ENCODE measurements at places on chromosomes 13 and 19. TPM values are rescaled to one million over a fixed set of nuclear protein-coding genes. Genes with fewer than 3 reads are reported as not detected.

Gene MAST3
- 5.8 TPM for total RNA-seq

- no peak for DNase-seq
These were observed 96.1 kb upstream of the MBNL2 start for GRCh38 chr13:97125810-97126738.

DNA sequence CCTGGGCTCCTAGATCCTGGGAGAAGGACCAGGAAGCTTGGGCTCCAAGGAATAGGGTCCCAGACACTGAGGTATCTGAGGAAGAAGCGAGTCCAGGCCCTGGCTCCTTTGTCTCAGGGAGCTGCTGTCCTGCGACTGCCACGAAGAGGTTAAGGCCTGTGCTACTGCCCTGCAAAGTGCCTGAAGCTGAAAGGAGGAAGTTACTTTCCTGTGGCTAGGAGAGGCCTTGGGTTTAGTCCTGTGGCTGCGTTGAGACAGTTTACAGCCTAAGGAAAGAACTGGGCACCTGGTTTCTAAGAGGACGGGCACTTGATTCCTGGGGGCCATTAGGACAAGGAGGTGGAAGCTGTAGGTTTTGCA lies 2.8 kb downstream of the MYADM start:
- DNase-seq: no peak

GRCh38 chr19:7368456-7368855 lies 19.7 kb downstream of the ARHGEF18 start:
- DNase-seq: no peak

GRCh38 chr13:40665126-40666044 lies 1.1 kb downstream of the FOXO1 start:
- no peak for DNase-seq

- DNase-seq: no peak
These were observed 163.1 kb upstream of the MIR17HG start for GRCh38 chr13:91184244-91184926.

DNA sequence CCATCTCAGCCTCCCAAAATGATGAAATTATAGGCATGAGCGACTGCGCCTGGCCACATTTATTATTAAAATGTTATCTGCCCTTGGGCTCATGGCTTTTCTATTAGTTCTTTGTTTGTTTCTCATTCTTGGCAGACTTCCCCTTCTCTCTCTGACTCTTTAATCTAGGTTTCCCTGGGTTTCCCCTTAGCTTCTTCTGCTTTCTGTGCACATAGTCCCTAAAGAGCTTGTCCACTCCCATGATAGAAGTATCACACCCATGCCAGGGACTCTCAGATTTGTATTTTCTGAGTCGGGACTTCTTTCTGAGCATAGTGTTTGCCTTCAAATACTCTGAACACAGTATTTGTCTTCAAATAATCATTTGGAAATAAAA lies 38.6 kb upstream of the ITM2B start:
- no peak for DNase-seq

Gene CALR3
- 0.39 TPM for total RNA-seq

Gene FFAR1
- 0.06 TPM for total RNA-seq

DNA sequence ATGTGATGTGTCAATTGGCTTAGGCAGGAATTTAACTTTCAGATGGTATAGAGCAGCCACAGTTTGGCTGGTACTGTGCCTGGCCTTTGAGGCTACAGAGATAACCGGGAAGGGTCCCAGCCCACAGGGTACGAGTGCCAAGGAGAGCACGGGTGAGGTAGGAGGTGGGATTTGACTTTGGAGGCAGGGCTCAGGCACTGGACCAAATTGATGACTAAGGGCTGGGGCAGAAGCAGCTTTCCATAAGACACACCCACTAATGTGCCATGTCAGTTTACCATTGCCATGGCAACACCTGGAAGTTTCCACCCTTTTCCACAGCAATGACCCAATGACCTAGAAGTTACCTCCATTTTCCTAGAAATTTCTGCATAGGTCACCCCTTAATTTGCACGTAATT lies 466.2 kb downstream of the TSHZ3 start:
- DNase-seq: no peak

DNA sequence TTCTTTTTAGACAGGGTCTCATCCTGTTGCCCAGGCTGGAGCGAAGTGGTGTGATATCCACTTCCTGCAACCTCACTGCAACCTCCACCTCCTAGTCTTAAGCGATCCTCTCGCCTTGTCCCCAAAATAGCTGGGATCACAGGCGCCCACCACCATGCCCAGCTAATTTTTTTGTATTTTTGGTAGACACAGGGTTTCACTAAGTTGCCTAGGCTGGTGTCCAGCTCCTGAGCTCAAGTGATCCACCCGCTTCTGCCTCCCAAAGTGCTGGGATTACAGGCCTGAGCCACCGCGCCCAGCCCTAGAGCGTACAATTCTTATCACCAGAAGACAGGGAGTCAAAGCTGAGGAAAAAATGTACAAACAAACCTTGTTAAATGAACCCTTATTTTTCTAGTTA lies 4.5 kb upstream of the ELOF1 start:
- no peak for DNase-seq

- no peak for DNase-seq
These were observed 336.1 kb downstream of the SHISA2 start for GRCh38 chr13:25715760-25716159.

DNA sequence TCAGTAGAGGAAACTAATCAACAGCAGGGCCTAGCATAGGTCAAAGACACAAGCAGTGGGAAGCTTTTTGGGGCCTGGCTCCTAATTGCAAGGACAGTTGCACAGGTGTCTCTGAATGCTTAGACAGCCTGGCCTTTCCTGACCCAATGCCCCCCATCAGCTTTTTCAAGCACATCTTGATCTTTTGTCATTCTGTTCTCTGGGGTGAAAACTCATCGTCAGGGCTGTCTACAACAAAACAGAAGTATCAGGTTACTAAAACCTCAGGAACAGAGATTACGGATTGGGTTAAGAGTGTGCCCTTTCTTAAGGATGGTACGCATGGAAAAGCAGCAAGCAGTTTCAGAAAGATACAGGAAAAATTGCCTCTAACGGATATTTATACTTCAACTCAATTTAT lies 8.3 kb upstream of the ZNF254 start:
- DNase-seq: no peak

Gene TSEN34
- 24.6 TPM for total RNA-seq

Gene CCDC169
- total RNA-seq: 5.4 TPM

Gene SLC27A5
- 9.5 TPM for total RNA-seq

Gene BICRA
- 4.7 TPM for total RNA-seq

GRCh38 chr13:55199134-55199533 lies 1941.6 kb upstream of the PRR20A start:
- no peak for DNase-seq

DNA sequence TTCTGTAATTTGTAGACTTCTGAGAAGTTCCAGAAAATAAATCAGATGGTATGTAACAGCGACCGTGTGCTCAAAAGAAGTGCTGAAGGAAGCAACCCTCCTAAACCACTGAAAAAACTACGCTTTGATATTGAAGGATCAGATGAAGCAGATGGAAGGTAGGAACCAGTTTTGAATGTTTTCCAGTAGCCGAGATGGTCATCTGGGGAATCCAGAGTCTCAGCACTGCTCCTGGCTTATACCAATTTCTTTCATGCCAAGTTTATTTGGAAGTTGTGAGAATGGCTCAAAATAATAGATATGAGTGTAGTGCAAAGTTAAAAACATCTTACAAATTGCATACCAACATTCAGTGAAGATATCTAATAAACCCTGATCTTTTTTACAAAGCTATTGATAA lies 56.2 kb downstream of the RCBTB2 start:
- DNase-seq: no peak

- DNase-seq: no peak
These were observed 154.6 kb downstream of the COL4A1 start for GRCh38 chr13:110152351-110152750.

DNA sequence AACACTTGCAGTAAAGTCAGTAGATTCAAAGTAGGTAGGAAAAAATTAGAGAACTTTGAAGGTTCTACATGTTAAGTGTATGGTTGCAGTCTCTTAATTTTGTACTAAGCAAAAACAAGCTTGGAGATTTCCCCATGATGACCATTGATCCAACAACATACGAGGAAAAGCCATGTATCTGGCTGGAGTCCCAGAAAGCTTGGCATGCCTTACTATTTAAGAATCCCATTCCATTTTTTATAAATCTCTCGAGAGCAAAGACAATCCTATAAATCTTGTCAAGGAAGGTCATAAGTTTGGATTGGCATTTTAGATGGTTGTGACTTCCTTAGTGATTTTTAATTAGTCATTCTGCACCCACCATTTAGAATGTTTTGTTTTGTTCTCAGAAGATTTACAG lies 495.9 kb downstream of the GPC5 start:
- DNase-seq: peak; percentile 6

DNA sequence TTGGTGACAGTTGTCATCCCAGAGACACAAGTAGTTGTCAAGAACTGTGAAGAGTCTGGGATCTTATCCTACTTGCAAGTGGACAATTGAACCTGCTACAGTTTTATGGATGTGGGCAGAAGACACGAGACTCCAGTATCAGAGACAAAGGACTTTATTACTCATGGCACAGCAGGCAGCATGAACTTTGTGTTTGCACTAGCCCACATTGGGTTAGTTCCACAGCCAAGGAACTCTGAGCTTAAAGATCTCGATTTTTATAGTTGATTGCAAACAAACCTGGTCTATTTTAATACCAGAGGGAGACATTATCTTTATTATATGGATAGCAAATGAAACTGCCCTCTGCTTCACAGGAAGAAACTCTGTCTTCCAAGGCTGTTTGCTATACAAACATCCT lies 16.0 kb upstream of the TPM4 start:
- no peak for DNase-seq

- no peak for DNase-seq
These were observed 5.6 kb downstream of the NAPA start for GRCh38 chr19:47509170-47509847.

Measured in spinal cord (tissue), 10 donors.